ENCODE measurements at places on chromosomes 13 and 19.

GRCh38 chr13:109749365-109749764 is 37.0 kb downstream of the IRS2 start:
- peaks cover 4% of the 10 kb centered on the region for H3K4me1 ChIP-seq
- DNase-seq = no peak
- no peaks in the 10 kb centered on the region for H3K27me3 ChIP-seq

GRCh38 chr19:32316034-32316433 is 29.4 kb upstream of the ZNF507 start:
- peak; percentile 20 for DNase-seq
- H3K27ac ChIP-seq = no peak overlapping the region
- no peaks in the 10 kb centered on the region for H3K4me1 ChIP-seq
- H3K36me3 ChIP-seq = no peaks in the 10 kb centered on the region
- no peak overlapping the region for H3K4me3 ChIP-seq

- H3K4me1 ChIP-seq = no peaks in the 10 kb centered on the region
- no peak for DNase-seq
- no peaks in the 10 kb centered on the region for H3K36me3 ChIP-seq
- H3K27me3 ChIP-seq = no peaks in the 10 kb centered on the region
Measured at GRCh38 chr13:32447894-32448623, 20.1 kb upstream of the N4BP2L1 start.

DNA sequence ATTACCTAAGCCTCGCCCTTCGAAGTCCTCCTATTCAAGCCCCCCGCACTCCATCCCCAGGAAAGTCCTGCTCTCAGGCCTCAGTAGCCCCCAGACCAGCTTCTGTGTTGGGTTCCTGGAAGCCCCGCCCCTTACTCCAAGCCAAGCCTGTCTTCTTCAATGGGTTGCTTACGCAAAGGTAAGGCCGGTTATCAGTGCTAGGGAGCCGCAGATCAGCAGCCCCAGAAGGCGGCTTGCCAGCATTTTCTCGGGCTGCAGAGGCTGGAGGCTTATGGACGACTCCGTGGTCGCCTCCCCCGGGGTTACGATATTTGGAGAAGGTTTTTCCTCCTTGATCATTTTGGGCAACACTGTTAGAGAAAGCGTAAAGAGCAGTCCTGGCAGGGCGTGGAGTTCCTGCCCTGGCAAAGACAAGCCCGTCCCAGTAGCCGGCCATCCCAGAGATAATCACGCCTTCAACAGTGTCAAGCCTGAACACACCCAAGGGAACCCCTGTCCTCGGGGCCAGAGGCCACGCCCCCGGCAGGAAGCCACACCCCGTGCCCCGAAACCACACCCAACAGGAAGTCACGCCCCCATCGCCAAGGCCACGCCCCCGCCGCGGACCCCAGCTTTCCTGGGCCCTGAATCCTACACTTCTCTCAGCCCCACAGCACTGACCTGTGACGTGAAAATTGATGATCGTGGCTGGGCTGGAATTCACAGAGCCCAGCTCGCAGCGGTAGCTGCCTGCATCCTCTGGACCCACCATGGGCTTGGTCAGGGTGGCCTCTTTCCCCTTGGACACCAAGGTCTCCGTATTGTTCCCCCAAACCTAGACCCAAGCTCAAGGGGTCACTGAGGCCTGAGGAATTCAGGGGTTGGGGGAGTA is 954 bp upstream of the RASIP1 start:
- H3K27ac ChIP-seq = peak overlapping the region; percentile 55
- peaks cover 24% of the 10 kb centered on the region for H3K4me1 ChIP-seq
- no peak overlapping the region for H3K4me3 ChIP-seq
- peak; percentile 82 for DNase-seq

DNA sequence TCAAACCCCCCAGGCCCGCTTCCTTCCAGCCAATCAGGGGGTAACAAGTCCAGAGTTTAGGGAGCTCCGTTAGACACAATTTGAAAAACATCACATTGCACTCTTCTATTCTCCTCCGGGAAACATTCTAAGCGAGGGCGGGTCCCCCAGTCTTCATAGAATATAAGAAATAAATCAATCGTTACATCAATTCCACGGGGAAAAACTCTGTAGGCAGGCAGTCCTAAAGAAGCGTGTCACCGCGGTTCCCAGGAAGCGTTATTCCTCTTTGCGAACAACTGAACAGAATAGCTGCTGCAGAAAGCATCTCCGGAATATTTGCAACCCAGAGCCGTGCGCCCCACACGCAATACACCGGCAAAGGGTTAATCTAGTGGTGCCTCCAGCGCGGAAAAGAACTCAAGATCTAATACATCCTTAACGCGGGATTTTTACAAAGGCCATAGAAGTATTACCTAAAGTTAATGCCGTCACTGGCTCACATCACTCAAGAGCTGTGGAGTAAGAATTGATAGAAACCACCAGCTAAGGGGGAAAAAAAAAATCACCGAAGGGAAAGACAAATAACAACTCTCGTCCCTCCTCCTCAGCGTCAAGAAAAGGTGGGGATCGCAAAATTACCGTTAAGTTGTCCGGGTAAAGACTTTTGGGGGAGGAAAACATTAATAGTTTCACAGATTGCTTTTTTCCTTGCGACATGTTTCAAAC is 65.1 kb downstream of the KCNRG start:
- no peak overlapping the region for H3K4me3 ChIP-seq
- peak overlapping the region; percentile 88 for H3K27ac ChIP-seq
- no peaks in the 10 kb centered on the region for H3K4me1 ChIP-seq
- no peaks in the 10 kb centered on the region for H3K36me3 ChIP-seq

DNA sequence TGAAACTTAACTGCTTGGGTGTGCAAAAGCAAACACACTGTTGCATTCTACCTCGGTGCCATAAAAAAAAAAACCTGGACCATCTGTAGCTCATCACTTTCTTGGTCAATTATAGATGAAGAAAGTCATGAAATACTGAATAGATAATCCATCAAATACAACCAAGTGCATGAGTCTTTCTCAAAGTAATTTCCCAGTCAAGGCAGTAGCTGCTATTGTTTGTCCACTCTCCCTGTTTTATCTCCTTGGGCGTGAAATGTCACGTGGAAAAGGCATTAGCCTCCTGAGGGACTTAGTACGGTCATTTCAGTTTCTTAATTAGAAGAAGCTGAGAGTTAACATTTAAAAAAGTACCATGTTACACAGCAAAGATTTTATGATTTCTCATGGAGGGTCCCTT is 1697.9 kb downstream of the PCDH9 start:
- no peaks in the 10 kb centered on the region for H3K4me1 ChIP-seq
- DNase-seq = no peak
- no peak overlapping the region for H3K4me3 ChIP-seq
- H3K27ac ChIP-seq = no peak overlapping the region
- H3K36me3 ChIP-seq = no peaks in the 10 kb centered on the region
